ENCODE measurements at places on chromosomes 12 and 14.

DNA sequence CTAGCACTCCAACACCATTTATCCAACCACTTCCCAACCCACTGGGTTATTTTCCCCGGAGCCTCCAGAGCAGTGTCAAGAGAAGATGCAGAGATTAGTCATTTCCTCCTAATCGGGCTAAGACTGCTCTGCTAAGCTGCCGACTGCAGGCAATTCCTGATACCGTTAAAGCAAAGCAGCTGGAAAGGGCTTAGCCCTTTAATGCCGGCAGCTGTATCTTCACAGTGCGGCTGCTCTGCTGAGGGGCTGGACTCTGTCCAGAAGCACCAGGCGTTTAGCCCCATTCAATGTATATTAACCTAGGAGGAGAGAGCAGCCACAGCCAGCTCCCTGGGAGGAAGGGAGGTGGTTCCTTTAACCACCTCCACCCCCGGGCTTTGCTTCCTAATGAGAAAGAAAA, 11.1 kb downstream of the AQP6 start:
- no peak for DNase-seq

- no peak for DNase-seq
Observed at GRCh38 chr12:122406701-122407164, 15.7 kb downstream of the CLIP1 start.

DNA sequence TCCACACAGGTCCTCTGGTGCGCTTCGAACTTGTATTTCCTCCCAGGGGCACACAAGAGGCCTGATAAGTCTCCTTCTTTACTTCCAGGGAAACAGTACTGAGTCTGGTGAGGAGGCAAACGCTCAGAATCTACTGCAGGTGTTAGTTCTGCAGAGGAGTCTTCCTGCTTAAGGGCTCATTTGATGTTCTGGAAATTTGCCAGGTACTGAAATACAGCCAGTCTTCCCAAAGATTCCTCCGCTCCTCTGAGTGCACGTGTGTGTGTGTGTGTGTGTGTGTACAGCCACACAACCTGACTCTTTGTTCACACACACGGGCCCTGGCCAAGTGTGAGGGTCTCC, 92.0 kb downstream of the FBXL14 start:
- DNase-seq = no peak

GRCh38 chr14:100323942-100324307, 786 bp downstream of the SLC25A47 start:
- DNase-seq = no peak

DNA sequence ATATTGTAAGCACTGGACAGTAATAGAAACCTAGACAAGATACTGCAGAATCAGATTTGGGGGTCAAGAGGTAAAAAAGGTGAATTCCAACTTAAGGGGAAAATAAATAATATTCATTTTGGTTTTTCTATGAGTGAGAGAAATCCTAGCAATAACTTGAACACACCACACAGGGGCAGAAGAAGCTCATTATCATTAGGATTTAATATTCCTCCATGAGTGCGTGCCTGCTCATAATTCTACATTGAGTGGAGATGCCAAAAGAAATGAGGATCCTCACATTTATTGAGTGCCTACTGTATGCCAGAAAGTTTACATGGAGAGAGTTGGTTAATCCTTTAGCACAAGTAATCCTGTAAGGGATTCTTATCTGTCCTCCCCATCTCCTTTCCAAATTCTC, 40.5 kb upstream of the C14orf132 start:
- DNase-seq = no peak

DNA sequence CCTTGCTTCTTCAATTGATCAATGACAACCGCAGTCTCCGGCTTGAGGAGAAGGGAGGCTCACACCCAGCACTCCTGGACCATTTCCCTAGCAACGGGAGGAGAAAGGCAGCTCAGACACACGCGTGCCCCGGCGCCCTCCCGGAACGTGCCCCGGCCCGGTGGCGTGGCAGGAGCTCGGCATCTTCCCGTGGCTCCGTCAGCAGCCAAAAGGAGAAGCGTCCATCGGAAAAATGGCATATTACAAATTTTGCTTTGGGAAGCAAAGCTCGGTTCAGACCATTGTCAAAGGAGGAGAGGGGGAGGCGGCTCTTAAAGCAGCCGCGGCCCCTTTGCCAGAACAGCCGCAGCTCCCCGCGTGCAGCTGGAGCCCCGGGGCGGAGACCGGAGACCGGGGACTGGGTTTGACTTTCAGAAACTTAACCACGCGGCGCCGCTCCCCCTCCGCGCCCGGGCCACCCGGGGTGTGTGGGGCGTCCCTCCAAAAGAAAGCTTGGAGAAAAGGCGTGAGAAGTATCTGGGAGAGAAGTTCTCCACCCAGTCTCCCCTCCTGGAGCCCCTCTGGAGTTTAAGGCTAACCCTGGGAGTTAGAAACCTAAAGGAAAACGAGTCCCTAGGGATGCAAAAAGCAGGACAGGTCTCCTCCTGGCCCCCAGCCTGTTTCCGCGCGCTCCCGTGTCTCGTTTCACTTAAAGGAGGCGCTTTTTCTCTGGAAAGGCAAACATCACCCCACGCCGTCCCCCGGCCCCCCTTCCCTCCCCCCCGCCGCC, 545 bp downstream of the PPFIA2 start:
- no peak for DNase-seq

GRCh38 chr12:93723568-93723930, 46.4 kb downstream of the CRADD start:
- DNase-seq = no peak

GRCh38 chr12:116164250-116165035, 113.0 kb downstream of the MED13L start:
- no peak for DNase-seq

DNA sequence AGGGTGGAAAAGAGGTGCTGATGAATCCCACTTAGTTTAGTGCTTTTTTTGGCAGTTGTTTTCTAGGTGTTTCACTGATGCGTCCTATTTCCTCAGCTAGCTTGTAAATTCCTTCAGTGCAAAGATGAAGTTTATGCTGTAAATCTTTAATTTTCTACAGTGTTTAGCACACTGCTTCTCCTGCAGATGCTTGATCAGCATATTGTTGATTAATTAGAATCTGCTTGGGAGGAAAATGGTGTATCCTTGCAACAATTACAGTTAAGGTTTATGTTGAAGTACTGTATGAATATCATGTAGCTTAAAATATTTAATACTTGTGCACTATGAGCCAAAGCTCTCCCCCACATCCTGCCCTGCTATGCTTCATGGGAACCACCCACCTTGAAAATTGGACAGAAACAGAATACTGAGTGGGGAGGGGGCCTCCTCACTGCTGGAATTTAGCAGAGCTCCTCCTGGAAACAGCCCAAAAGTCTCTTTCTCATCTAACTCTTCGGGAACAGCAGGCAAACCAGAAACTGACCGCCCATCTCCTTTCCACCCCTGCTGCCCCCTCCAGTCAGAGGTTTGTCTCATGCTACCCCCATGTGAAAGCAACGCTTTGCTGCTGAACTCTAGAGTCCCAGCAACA, 20.3 kb upstream of the DHRS4 start:
- no peak for DNase-seq

DNA sequence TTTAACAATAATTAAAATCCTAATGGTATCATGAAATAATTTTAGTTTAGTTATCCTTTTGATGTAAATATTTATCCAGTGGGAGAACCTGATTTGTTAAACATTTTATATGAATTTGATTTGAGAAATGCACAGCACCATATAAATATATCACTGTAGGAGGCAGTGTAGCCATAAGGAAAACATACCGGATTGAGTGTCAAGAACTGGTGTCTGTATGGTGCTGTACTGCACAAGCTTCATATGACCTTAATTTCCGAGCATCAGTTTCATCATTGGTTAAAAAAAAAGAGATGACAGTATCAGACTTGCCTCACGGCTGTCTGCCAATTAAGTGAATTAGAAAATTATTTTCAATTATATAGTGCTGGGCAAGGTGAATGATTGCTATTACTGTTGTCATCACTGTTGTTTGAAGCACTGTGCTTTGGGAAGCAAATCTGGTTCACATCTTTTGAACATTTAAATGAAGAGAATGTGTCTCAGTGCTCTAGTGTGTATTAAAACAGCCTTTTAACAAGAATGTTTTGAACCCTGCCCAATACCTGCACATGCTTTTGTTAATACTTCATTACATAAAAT, 72.1 kb downstream of the TMTC2 start:
- no peak for DNase-seq

GRCh38 chr14:99831903-99832685, 38.9 kb downstream of the EML1 start:
- DNase-seq = no peak

- no peak for DNase-seq
Observed at GRCh38 chr14:23640524-23641141, 4.5 kb downstream of the DHRS2 start.

GRCh38 chr12:49673446-49674317, 33.5 kb downstream of the FMNL3 start:
- DNase-seq = no peak

DNA sequence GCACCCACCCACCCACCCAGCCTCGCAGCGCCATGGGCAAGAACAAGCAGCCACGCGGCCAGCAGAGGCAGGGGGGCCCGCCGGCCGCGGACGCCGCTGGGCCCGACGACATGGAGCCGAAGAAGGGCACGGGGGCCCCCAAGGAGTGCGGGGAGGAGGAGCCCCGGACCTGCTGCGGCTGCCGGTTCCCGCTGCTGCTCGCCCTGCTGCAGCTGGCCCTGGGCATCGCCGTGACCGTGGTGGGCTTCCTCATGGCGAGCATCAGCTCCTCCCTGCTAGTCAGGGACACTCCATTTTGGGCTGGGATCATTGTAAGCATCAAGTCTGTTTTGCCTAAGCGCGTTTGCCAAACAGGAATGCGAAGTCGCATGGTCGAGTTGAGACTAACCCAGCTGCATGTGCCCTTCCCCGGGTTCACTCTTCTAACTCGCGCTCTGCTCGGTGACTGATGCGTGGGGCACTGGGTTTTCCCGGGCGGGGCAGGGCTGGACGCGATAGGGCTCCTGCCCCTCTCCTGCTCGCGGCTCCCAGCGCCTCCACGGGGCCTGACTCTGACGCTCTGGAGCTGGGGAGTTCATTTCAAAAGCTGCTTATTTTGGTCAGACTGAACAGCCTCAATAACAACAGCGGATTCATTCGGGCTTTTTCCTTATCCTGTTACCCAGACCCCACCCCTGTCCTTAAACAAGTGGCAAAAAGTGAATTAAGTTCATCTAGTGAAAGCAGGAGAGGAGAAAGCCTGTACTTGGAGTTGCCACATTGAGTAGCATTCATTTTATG, 458 bp downstream of the SSPN start:
- no peak for DNase-seq

DNA sequence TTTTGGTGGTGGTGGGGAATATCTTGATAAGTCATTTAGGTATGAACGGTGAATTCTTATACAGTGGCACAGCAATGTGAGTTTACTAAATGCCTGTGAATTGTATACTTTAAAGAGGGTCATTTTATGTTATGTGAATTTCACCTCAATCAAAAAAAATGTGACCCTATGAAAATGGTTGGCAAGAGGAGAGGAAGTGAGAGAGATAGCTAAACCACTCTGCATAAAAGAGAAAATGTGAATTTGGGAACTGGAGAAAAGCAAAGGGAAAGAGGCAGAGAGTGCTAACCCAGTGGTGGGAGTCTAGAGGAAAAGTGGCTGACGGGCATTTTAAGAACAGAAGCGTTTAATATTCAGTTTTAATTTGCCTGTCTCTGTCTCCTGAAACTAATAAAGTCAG, 93.8 kb downstream of the SLC38A6 start:
- DNase-seq = no peak

DNA sequence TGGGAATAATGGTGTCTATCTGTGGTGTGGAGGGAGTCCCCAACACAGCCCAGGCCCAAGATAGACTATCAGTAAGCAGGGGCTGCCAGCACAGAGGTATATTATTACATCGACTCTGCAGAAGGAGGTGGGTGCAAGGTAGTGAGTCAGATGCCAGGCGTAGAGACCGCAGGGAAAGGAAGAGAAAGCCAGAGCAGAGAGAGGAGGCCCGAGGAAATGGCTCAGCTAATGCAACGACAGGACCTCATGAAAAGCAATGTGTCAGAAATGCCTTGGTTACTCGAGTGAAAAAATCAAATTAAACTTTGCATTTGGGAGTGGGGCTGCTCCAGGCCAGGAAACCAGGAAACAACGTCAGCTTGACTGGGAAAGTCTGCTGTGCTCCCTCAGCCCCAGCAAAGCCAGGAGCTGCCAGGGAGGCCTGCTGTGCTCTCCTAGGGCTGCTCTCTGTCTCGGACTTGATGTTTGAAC, 173.2 kb downstream of the SUDS3 start:
- no peak for DNase-seq

DNA sequence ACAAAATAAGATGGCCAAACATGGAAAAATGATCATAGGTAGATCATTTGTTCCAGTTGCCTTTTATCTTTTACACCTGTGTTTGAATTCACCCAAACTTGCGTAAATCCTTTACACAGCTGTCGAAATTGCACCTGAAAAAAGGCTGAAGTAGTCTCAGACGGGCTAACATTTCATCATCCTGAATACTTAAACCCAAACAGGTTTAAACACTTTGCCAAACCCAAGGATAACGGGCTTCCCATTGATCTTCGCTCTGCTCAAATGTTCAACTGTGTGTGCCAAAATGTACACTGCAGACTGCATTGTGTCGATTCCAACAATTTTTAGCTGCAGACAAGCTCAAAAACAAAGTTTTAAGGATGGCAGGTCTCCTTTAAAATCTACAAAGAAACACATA, 288.7 kb upstream of the DDHD1 start:
- no peak for DNase-seq

- no peak for DNase-seq
Observed at GRCh38 chr12:5953835-5954586, 9.0 kb upstream of the ANO2 start.

DNA sequence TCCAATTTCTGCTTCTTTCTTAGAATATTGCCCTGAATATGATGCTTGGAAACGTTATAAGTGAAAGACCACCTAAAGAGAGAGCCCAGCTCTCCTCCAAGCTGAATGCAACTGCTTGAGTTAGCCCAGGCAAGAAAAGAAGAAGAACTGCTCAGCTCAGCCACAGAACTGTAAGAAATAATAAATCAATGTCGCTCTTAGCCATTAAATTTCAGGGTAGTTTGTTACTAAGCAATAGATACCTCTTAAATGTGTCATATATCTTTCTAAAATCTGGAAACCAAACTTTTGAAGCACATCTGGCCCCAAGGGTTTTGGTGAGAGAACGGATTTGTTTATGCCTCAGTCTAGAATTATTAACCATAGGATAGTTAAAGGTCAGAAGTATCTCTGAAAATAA, 50.4 kb downstream of the SLC6A15 start:
- DNase-seq = no peak

- DNase-seq = no peak
Observed at GRCh38 chr12:82959821-82960220, 273.1 kb downstream of the TMTC2 start.

DNA sequence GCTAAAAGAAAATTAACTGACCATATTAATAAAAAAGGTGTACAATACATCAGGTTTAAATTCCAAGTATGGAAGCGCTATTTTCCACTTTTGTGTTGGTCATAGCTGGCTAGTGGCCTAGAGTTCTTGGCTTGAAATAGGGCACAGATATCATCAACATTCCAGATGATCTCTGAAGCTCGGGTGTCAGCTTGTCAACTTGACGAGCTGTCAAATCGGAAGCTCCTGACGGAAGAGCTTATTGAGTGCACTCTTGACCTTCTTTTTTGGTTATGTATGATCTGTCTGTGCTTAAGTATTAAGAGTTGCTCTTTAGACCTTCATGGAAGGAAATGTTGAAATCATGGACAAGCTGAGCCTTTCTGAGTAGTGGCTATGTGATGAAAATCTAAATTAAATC, 177.9 kb downstream of the APAF1 start:
- DNase-seq = no peak

Data from stimulated activated CD8-positive, alpha-beta memory T cell treated with anti-CD3 and anti-CD28 coated beads, Interleukin-7, amount 100 ng/mL, for 24 hours (primary cell).